ENCODE measurements at places on chromosomes 16 and 17.
A peak's percentile ranks its signal among the peaks of the same experiment; 100 is the strongest.

DNA sequence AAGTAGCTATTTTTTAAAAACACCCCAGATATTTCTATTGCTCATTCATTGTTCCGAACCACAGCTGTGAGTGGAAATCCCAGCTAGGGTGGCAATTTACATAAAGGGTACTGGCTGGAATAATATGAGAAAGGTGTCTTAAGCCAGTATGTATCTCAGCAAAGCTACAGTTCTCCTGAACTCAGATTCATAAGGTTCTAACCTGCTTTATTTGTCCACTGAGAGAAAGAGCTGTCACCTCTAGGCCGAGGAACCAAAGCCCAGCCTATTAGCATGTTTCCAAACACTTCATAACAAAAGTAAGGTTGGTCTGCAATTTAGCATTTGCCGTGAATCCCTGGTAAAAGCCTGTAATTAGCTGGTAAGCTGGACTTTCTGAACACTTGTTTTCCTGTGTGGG lies 57.0 kb upstream of the CLEC19A start:
- no peak for DNase-seq

GRCh38 chr17:71234349-71234748 lies 886.5 kb upstream of the SOX9 start:
- DNase-seq: no peak

- no peak for DNase-seq
These were observed 2.1 kb upstream of the ATP2A1 start for GRCh38 chr16:28876019-28876659.

DNA sequence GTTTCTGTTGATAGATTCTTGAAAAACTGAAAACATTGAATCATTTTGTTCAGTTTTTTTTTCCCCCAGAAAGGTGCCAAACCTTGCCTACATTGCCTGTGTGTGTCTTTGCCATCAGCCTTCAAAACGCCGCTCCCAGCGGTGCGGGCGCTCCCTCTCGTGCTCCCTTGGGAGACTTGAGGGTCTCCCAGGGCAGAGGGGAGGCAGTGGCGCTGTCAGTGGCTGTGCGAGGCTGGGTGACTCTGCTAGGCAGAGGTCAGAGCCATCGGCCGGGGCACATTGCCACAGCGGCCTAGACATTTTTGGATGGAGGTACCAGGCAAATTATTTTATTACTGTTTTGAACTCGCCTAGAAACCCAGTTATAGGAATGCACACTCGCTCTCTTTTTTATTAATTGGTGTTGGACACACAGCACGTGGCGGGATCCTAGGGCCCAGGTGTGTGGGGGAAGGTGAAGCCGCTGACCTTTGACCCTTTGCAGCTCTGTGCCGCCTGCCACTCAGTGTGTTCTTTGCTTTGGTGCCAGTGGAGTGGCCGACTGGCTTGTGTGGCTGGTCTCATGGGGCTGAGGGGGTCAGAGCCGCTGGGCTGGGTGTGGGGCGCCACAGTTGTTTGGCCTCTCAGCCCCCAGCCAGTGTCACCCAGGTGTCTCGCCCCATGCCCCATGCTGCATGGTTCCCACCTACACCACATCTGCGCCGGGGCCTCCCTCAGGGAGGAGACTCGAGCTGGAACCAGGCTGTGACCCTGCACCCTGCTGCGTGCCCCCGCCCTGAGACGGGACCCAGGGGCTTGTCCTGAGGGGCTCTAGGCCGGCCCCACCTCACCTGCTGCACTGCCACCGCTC lies 115.7 kb downstream of the BANP start:
- DNase-seq: no peak

- DNase-seq: no peak
These were observed 891.8 kb upstream of the SOX9 start for GRCh38 chr17:71229070-71229469.

DNA sequence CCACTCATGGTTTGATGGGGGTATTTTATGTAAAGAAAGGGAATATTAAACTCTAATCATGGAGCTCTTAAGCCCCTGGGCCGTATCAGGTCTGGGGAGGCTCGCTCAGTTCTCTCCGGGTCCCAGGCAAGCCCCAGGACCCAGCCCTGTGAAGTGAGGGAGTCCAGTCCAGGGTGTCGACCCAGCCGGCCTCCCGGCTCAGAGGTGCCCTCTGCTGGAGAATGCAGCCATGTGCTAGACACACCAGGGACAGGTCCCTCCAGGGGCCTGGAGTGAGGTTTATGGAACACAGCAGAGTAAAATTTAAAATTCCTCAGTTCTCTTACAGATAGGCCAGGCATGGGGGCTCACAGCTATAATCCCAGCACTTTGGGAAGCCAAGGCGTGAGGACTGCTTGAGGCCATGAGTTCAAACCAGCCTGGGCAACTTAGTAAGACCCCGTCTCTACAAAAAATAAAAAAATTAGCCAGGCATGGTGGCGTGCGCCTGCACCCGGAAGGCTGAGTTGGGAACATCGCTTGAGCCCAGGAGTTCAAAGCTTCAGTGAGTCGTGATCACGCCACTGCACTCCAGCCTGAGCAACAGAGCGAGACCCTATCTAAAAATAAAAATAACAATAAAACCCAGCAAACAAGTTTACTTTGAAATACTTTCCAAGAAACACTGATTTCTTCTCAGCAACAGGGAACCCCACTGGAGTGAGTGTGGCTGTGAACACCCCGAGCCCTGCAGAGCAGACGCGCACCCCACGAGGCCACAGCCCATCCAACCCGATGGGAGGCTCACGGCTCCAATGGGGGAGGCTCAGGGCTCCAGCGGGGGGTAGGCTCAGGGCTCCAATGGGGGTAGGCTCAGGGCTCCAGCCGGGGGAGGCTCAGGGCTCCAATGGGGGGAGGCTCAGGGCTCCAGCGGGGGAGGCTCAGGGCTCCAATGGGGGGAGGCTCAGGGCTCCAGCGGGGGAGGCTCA lies 72.2 kb downstream of the ZNF778 start:
- peak; percentile 16 for DNase-seq

Measured in NK-92 treated with Interleukin-12 subunit alpha and Interleukin-12 subunit beta, amount 100 ng/mL, for 24 hours (cell line).